Stimulated activated CD4-positive, alpha-beta T cell treated with anti-CD3 and anti-CD28 coated beads, Interleukin-2, amount 100 ng/mL, for 24 hours (primary cell): ENCODE measurements at places on chromosomes 13 and 19.
A peak's percentile ranks its signal among the peaks of the same experiment; 100 is the strongest.

DNA sequence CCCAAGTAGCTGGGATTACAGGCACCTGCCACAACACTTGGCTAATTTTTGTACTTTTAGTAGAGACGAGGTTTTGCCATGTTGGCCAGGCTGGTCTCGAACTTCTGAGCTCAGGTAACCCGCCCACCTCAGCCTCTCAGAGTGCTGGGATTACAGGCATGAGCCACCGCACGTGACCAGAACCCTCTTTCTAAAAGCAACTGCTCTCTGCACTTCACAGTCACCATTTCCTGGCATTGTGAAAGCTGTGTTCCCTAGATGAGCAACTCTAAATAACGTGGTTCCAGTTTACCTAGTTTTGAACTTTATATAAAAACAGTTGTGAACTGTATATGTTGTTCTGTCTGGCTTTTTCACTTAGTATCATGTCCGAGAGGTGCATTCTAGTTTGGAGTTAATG is 152.9 kb downstream of the SIPA1L3 start:
- no peak for DNase-seq

GRCh38 chr13:92317066-92317465 is 909.5 kb upstream of the GPC6 start:
- no peak for DNase-seq

DNA sequence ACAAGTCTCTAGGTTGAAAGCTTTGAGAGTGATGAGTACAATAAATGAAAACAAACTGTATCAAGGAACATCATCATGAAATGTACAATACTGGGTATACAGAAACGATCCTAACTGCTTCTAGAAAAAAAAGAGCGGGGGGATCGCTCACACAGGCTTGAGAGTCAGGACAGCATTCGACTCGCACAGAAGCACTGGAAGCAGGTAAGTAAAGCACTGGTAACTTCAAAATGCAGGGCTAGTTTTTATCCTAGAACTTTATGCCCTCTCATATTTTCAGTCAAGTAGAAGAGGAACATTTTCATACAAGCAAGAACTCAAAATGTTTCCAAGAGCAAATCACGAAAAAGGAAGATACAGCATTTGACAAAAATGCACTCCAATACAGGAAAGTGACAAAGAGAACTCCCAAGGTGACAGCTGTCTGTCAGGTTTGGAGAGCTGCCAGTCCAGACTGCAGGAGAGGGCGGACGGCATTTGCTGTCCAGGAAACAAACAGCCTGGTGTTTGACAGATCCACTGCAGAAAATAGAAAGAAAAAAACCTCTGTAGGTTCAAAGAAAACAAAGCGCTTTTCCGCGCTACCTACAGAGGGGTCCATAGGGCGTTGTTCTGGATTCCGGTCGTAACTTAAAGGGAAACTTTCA is 58.2 kb upstream of the XPO4 start:
- no peak for DNase-seq

DNA sequence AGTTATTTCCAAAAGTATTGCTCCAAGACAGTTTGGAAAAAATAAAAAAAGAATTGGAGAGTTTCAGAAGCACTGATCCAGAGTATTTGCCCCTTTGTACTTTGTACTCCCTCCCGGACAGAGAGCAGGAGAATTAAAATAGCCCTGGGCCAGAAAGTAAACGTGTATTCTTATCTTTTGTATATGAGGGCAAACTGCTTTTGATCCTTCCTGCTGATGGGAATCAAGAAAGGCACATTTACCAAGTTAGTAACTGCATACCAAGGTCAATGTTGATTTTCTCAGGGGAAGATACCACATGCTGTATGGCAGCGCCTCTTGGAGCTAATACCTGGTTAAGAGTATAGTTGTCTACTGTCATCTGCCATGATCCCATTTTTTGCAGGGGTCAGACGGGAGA is 10.9 kb upstream of the RB1 start:
- DNase-seq = no peak

GRCh38 chr19:49528211-49528771 is 488 bp downstream of the RCN3 start:
- no peak for DNase-seq

DNA sequence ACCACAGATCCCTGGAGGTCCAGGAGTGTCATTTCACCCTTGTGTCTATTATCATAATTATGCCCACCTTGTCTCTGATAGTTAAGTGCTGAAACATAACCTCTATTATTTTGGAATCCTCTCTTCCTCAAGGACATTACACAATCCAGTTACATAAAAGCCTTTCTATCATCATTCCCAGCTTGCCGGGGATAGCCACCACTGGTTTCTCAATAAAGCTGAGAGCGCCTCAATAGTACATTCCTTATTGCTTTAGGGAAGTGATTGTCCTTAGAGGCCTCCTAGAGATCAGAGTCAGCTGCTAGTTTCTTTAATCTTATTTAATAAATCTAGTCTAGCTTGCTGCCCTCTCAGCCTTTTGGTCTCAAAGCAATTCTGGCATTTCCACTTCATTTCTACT is 490.0 kb upstream of the ATXN8OS start:
- no peak for DNase-seq

- no peak for DNase-seq
These were observed 22.1 kb downstream of the CD70 start for GRCh38 chr19:6568816-6569215.

- DNase-seq = no peak
These were observed 350.4 kb downstream of the MTUS2 start for GRCh38 chr13:29170436-29171082.

DNA sequence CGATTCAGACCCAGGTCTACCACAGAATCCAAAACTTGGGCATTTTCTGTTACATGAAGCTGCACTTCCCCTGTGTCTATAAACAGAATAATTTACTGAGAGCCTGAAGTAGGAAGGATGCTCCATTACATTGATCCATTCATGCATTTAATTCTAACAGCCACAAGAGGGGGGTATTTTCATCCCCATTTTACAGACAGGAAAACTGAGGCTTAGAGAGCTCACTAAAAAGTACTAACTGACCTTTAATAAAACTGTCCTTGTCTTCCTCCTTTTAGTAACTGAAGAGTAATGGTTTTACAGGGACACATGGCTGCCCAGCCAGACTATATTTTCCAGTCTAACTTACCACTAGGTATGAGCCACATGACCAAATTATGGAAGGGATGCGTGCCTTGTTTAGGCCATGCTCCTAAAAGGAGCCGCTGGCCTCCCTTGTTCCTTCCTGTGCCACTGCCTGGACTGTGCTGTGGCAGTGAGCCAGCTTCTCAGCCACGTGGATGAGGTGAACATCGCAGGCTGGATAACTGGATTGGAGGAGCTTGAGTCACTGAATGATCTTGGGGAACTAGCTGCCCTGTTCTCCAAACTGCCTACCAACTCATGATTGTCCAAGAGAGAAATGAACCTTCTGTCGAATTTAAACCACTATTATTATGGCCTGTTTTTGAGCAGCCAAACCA is 108.3 kb downstream of the DOCK9 start:
- no peak for DNase-seq

DNA sequence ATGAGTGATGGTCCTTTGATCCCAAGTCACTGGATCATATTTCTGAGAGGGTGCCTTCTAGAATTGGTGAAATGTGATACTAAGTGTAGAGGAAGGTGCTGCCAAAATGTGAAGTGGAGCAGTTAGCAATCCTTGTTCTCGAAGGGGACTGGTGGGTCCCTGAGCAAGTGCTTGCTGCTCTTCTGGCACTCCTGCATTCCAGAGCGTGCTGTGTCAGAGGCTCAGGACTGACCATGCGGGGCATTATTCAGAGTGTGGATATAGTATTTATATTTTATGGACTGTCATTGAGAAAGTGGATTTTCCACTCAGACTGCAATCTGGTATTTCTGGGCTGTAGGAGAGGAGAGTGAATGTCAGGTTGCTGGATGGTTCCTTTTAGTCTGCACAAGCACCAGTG is 152.6 kb upstream of the KL start:
- DNase-seq = no peak

DNA sequence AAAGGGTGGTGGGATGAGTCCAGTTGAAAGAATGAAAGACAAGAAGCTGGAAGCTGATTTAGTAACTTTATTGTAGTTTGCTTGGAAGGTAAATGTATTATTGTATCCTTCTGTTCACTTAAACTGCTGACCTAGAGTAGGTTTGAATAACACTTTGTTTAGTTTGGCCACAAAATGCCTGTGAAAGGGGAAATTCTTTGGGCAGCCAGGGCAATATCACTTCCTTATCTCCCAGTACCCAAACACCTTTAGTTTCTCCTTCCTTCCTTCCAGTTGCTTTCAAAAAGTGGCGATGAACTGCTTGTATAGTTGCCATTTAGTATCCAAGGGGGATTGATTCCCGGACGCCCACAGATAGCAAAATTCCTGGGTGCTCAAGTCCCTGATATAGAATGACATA is 120.1 kb downstream of the PAN3 start:
- no peak for DNase-seq

GRCh38 chr19:23777216-23777615 is 18.5 kb upstream of the ZNF681 start:
- DNase-seq = no peak

- no peak for DNase-seq
These were observed 11.1 kb downstream of the LMO7 start for GRCh38 chr13:75647126-75647784.

DNA sequence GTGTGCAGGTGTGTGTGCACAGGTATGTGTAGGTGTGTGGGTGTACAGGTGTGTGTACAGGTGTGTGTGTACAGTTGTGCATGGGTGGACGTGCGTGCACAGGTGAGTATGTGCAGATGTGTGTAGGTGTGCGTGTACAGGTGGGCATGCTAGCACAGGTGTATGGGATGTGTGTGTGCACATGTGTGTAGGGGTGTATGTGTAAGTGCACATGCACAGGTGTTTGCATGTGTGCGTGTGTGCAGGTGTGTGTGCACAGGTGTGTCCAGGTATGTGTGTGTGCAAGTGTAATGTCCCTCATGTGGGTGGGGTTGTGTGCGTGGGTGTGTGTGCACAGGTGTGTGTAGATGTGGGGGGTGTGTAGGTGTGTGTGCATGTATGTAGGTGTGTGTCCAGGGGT is 27.5 kb upstream of the TFDP1 start:
- DNase-seq = peak; percentile 14

DNA sequence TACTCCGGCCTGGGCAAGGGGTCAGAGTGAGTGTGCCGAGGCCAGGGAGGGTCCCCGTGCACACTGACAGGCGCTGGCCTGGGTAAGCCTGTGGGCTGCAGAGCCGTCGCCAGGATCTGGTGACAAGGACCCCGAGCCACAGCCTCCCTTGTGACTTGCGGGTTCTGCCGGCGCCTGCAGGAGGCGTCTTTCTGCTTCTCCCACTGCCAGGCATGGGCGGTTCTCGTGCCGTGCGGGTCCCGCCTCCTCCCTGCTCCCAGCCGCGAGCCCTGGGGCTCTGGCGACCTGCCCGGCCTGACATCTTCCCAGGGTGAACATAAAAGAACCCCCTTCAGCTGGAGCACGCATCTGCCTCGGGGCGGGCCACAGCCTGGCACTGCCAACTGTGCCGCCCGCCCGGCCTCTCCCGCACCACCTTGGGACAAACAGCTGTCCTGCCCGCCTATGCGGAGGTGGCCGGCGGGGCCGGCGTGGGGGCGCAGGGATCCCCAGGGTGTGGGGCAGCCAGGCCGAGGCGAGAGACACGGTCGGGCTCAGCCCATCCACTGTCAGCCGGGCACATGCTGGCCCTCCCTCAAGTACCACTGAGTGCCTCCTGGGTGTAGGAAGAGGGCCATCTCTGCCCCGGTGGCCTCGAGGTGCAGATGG is 1.5 kb upstream of the HCN2 start:
- DNase-seq = peak; percentile 69

GRCh38 chr19:16773259-16773658 is 53.6 kb downstream of the NWD1 start:
- no peak for DNase-seq

- DNase-seq = no peak
These were observed 92.6 kb downstream of the RAP2A start for GRCh38 chr13:97526556-97526955.

DNA sequence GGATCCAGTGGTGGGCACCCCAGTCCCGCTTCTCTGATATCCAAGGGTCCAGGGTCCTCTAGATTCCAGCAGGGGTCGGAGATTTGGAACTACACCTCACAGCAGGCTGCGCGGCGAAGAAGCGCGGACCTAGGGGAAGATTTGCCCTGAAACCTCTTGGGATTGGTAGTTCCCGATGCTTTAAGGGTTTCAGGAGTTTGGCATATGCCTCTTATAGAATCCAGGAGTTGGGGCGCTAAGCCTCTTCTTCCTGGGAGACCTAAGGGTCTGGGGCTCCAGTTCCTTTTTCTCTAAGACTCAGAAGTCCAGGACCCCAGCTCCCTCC is 349 bp downstream of the BCL2L12 start:
- DNase-seq = no peak
